ENCODE measurements at places on chromosomes 6 and 20. TPM values are rescaled to one million over a fixed set of nuclear protein-coding genes. Genes with fewer than 3 reads are reported as not detected.
A peak's percentile ranks its signal among the peaks of the same experiment; 100 is the strongest.

The LTA gene
- not detected for total RNA-seq

The CDH22 gene
- total RNA-seq: not detected

The SUPT3H gene
- total RNA-seq: 1.9 TPM

The HSPA1A gene
- total RNA-seq: 379 TPM

The GGTLC1 gene
- total RNA-seq: not detected

DNA sequence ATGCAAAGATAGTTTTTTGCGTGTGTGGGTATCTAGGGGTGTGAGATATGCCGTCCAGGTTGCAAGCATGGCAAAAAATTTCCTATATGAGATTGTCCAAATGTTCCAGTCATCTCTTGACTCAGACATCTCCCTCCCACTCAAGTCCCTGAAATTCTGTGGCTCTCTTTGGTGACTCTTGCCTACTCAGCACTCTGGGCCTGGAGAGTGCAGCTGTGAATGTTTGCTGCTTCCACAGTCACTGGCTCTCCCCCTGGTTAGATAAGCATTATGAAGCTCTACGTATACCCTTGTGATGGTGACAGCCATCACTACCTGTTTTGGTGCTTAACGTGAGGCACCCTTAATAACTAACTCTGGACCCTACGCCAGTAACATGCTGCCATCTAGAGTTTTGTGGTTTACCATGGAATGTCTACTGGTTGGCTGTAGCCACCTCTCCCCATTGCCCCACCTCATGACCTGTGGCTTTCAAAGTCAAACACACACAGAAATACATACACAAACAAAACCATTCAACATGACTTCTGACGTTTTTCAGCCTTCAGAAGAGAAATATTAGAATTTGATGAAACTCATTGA, 621.9 kb upstream of the CITED2 start:
- DNase-seq: peak; percentile 50

GRCh38 chr6:7218406-7218988, 94.5 kb downstream of the SSR1 start:
- DNase-seq: no peak

DNA sequence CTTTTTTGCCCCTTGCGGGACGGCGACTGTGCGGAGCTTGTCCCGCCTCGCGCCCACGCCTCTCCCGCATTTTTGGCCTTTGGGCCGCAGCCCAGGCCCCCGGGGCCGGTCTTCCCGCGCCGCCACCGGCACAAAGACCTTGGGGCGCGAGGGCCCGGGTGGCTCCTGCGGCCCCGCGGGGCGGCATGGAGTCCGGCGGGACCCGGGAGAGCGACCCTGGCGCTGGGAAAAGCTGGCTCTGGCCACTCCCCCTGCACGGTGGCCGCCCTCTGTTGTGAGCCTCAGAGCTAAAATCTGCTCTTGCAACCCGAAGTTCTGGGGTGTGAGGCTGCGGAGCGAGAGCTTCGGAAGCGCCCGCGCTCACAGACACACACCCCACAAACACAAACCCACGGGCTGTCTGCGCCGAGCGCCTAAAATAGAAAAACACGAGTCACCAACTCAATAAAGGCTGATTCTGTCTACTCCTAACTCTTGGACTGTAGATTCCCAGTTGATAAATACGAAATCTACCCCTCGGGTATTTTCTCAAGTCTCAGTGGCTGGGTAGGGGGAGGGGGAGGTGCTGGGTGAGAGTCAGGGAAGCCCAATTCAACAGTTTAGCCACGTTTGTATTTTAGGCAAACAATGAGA, 496 bp upstream of the BEND3 start:
- peak; percentile 59 for DNase-seq

GRCh38 chr6:32096087-32096393, 13.1 kb downstream of the TNXB start:
- no peak for DNase-seq

- DNase-seq: no peak
These were observed 604.7 kb downstream of the RFPL4B start for GRCh38 chr6:112951829-112952228.

DNA sequence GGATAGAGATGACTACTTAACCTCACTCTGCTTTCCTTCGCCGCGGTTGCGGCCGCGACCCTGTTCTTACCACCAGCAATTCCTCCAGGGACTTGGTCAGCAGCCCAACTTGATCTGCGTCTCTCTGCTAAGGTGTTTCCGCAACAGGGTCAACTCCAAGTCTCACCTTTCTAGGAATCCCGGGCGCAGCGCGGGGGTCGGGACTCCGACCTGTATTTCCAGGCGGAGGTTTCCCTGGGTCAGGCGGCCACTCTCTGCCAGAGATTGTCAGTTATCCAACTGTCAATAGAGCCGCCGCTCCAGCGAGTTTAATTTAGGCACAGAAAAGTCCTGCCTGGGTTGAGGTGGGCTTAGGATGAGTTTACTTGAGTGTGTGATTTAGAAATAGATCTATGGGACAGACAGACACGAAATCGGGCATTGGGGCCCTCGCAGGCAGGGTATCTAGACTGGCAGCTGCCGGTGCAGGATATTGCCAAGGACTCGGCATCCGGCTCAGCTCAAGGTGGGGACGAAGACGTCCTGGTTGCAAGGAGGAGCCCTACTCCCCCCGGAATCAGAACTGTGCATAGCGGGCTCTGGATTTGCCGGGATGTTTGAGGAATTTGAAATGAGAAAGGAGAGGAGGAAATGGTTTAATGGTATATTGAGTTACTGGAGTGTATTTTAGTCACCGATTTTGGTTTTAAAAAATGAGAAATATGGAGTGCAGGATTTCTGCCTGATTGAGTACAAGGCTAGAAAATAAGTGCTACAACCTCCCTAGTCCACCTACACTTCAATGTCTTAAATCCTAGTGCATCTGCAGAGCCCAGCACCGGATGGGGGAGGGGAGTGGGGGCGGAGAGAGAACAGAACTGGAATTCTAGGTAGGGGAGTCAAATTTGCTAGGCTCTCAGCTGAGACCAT, 23.7 kb downstream of the POM121L2 start:
- no peak for DNase-seq

- DNase-seq: no peak
These were observed 257.7 kb upstream of the GJE1 start for GRCh38 chr6:141874930-141875602.
